ENCODE measurements at places on chromosomes 6 and 20.

- no peak for DNase-seq
Observed at GRCh38 chr6:43089874-43090558, 13.9 kb downstream of the PTK7 start.

- no peak for DNase-seq
Observed at GRCh38 chr20:59656417-59656816, 52.1 kb downstream of the PHACTR3 start.

DNA sequence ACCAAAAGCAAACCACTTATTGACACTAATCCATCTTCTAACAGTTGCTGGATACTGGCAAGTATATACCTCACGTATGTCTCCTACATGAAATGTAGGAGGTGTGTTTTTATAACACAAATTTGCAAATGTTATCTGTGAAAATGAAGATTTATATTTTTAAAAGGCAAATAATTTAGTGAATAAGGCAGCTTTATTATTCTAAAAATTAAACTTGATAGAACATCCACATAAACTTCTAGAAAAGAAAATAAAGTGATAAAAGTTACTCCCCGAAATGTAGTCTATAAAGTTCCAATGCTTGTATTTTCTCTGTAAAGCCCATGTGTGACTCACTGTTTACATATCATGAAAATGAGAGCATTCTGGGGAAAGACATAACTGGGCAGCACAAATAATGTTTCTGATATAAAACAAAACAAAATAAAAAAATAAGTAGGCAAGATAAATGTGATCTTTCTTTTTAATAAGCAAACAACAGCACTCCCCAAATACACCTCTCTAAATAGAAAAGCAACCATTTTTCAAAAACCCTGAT lies 84.4 kb downstream of the MAP7 start:
- no peak for DNase-seq

DNA sequence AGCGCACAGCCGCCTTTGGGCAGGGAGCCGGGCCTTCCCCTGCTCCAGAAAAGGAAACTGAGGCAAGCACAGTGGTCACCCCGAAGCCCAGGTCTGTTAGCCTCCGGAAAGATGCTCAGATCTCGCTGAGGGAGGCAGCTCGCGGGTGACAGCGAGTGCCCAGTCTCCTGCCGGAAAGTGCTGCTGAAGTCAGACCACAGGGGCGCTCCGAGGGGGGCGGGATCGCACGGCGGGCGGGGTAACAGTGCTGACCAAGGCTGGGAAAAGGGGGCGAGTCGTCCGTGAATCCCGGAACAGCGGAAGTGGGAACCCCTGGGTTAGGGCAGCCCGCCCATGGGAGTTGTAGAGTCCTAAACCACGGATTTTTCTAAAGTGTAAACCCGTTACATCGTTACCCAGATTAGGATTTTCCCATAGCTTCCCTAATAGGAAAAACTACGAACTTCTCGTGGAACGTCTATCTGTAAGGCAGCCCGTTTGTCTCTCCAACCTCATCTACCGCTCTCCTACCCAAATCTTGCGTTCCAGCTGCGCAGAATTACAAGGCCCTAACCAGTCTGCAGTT lies 504 bp downstream of the VPS16 start:
- DNase-seq = no peak

GRCh38 chr20:49889935-49890333 lies 25.4 kb downstream of the SPATA2 start:
- no peak for DNase-seq

Measured in CD4-positive, alpha-beta T cell (primary cell).